ENCODE measurements at places on chromosomes 7 and 10. TPM values are rescaled to one million over a fixed set of nuclear protein-coding genes. Genes with fewer than 3 reads are reported as not detected.

PNLIPRP1 gene
- not detected for total RNA-seq

FAM53B gene
- total RNA-seq = 30.1 TPM

SEMA3E gene
- total RNA-seq = under 0.01 TPM

SLC29A3 gene
- 1.2 TPM for total RNA-seq

Data from tracheal epithelial cell (primary cell).